Thoracic aorta endothelial cell (primary cell): ENCODE measurements at places on chromosomes 2 and 18. TPM values are rescaled to one million over a fixed set of nuclear protein-coding genes. Genes with fewer than 3 reads are reported as not detected.

Gene IFIH1
- total RNA-seq, result 5.6 and 8.8 TPM in 2 replicates

Gene CFAP53
- total RNA-seq, result 0.07 TPM in 1 of 2 replicates, not detected in the other

Gene PECR
- 6.1 and 6.5 TPM in 2 replicates for total RNA-seq

Gene DOK6
- total RNA-seq, result not detected in 2 replicates

Gene MTCL1
- 13.2 and 27.1 TPM in 2 replicates for total RNA-seq

Gene CRYBA2
- not detected in 2 replicates for total RNA-seq
